ENCODE measurements at places on chromosomes 12 and 14. TPM values are rescaled to one million over a fixed set of nuclear protein-coding genes. Genes with fewer than 3 reads are reported as not detected.

The SELPLG gene
- 217 TPM for total RNA-seq

The TAS2R7 gene
- not detected for total RNA-seq

The EFS gene
- total RNA-seq, result not detected

GRCh38 chr14:94517248-94517640 lies 8.0 kb upstream of the SERPINA12 start:
- no peak for DNase-seq
- H3K27ac ChIP-seq, result no peak overlapping the region
- no peak overlapping the region for H3K4me3 ChIP-seq

DNA sequence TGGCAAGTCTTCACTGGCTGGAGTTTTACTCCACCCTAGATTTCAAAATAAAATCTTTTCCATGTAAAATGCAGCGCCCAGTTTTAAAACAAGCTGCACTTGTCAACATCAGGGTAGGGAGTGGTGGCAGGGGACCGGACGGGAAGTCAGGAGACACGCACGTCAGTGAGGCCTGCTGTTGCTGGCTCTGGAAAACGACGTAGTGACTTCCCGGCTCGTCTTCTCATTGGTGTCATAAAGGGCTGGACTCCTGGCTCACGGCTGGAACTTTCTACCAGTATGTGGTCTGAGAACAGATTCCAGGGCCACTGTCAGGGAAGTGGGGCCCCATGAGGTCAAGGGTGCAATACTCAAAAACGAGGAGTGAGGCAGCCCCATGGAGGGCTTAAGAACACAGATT lies 64.2 kb upstream of the FOXN3 start:
- DNase-seq, result no peak
- H3K27ac ChIP-seq, result no peak overlapping the region
- H3K4me3 ChIP-seq, result no peak overlapping the region
- no peaks in the 10 kb centered on the region for H3K4me1 ChIP-seq
- no peaks in the 10 kb centered on the region for H3K27me3 ChIP-seq
- no peaks in the 10 kb centered on the region for H3K36me3 ChIP-seq

DNA sequence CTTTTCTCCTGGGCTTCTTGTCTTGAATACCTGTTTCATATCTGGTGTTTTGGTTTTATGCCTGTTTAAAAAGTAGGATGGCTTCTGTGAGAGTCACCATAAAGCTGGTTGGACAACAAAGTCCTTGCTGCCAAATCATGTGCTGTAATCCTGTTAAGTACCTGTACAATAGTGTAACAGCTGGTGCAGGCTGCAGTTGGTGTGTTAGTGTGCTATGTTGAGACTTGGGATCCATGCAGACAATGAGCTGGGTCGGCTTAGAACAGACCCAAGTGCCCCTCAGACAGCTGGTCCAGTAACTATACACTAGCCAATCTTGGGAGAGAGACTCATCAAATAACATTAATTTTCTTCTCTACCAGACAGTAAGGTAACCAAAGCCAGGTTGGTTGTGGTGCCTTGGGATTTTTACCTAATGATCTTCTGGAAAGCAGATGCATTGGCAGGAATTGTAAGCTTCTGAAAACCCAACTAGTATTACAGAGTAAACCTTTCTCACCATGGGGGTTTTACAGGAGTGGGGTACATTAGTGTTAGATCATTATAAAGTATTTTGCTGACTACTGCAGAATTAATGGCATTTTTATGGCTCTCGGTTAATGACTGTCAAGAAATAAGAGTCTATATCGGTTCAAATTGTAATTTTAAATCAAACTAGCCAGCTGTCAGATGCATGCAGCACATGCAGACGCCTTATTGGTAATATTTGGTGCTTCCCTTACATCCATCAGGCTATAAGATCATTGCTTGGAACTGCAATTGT lies 231.2 kb downstream of the PDZRN4 start:
- H3K27me3 ChIP-seq, result no peaks in the 10 kb centered on the region
- DNase-seq, result no peak
- no peaks in the 10 kb centered on the region for H3K4me1 ChIP-seq
- no peak overlapping the region for H3K4me3 ChIP-seq
- no peak overlapping the region for H3K27ac ChIP-seq
- H3K36me3 ChIP-seq, result no peaks in the 10 kb centered on the region

All from naive thymus-derived CD4-positive, alpha-beta T cell (primary cell).